ENCODE measurements at places on chromosomes 2 and 18.

DNA sequence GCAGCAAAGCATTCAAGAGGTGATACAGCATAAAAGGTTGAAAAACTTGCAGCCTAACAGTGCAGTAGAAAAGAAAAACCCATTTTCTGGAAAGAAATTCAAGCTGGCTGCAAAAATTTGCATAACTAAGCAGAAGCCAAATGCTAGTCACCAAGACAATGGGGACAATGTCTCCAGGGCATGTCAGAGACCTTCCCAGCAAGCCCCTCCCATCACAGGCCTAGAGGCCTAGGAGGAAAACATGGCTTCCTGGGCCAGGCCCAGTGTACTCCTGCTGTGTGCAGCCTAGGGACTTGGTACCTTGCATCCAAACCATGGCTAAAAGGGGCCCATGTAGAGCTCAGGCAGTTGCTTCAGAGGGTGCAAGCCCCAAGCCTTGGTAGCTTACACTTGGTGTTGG, 405.1 kb upstream of the CYRIA start:
- DNase-seq = no peak

DNA sequence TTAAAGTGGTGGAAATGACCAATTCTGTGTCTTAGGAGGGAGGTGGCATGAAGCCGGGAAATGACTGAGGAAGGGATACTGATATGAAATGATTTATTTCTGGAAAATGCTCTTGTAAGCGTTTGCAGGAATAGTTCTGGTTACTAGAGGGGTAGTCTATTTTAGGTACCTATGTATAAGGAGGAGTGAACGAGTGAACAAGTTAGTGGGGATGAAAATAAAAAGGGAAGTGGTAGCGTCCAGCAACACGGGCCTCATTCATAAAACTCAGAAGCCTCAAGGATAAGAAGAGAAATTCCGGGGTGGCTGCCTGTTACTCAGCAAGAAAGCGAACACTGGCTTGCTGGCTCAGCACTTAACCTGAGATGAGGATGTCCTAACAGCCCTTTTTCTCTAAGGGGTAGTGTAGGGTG, 303.3 kb downstream of the NCKAP5 start:
- DNase-seq = no peak

DNA sequence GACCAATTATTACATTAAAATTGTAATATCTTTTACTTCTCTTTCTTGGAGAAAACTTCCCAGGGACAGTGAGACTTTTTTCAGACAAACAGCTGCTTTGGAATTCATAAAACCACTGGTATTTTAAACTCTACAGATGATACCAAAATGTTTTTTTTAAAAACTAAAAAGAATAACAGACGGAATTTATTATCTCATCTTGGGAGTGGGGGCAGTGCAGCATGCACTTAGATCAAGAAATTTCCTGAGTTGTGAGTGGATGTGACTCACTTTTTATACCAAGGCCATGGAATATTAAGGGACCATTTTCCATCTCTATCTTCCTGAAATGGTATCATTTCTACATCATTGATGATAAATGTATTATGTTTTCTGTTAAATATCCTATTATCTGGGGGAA, 422.8 kb upstream of the HNRNPA3 start:
- no peak for DNase-seq

DNA sequence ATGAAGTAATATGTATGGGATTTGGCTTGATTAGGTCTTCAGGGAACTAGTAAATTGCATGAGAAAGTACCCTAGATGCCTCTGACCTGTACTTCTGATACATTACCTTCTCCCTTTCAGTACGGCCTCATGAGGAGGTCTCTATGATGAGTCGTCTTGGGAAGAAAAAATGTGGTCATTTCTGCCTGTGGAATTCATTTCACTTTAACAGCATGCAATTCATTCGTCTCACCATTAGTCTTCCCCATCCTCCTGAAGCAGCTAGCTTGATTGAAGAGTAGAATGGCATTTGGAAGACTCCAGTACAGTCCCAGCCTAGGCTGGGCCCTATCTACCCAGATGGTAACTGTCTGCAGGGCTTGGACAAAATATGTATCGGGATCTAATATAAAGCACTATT, 52.2 kb downstream of the TMX3 start:
- DNase-seq = no peak

GRCh38 chr2:200417366-200417765, 92.5 kb downstream of the KCTD18 start:
- no peak for DNase-seq

DNA sequence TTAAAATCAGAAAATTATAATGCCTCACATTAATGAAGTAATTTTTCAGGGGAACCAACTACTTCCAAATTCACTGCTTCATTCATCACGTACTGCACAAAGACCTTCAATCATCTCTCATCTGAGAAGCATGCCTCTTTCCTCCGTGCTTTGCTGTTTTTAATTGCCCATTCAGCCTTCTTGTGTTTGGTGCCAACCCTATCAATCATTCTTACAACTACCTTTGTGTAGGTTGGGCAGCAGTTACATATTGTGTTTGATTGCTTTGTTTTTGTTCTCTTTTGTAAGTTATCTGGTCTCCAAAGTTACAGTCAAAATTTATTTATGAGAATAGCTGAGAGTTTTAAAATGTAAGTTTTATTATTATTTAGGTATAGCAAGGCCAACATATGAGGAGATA, 549.0 kb upstream of the SLC8A1 start:
- no peak for DNase-seq

- no peak for DNase-seq
These were observed 38.4 kb upstream of the UBXN4 start for GRCh38 chr2:135703300-135703699.

DNA sequence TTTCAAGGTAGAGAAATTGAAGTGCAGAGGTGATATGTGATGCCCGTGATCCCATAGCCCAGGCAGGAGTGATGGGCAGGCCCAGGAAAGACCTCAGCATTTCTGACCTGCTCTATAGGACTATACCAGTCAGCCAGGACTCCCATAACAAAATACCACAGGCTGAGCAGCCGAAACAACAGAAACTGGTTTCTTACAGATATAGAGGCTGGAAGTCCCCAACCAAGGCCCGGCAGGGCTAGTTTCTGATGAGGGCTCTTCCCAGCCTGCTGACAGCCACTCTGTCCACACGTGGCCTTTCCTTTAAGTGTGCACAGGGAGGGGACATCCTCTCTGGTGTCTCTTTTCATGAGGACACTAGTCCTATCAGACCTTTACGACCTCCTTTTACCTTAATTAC, 104.2 kb upstream of the AGAP1 start:
- no peak for DNase-seq

GRCh38 chr2:43065871-43066270, 160.5 kb downstream of the ZFP36L2 start:
- DNase-seq = no peak

DNA sequence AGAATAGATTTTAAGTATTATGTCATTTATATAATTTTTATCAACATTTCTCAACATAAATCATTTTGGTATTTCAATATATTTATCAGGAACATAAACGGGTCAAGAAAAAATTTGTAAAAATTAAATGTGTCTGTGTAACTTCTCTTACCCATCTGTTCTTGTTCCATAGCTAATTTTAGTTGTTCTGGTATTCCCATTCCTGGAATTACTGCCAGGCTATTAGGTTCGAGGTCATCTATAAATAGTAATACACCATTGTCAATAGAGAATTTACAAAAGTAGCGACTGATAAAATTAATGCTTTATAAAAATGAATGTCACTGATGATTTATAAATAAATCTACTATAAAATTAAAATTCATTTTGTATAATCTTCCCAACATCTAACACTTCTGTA, 21.5 kb downstream of the SFT2D3 start:
- no peak for DNase-seq

DNA sequence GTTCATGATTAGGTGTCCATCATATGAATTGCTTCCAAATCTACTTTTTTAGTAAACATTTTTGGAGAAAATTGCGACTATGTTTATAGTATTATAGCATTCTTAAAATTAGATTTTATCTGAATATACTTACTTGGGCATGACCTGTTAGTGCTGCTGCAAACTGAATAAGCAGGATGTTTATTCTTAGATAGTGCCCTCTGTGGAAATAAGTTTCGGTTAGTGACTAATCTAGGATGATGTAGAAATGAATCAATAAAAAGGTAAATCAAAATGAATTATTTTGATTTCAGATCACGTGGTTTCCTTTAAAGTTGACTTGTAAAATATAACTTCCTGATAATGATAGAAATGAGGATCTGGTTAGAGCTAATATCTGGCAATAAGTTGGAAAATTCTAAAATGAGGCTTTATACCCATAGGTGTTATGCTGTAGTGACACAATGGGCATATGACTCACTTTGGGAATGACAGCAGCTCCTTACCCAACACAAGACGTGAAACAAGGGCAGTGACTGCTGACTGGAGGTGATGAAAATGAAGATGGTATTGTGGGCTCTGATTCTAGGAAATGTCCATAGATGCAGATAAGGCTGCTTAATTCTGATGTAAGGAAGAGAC, 165.8 kb upstream of the TCF4 start:
- no peak for DNase-seq
